ENCODE measurements at places on chromosomes 5 and 9.

GRCh38 chr5:6713274-6714225, at the start of gene TENT4A:
TSS of gene TENT4A (plus strand) at chr5:6713432. CDS start at chr5:6713984, 552 bp downstream.
- DNase-seq, result no peak

- no peak for DNase-seq
These were observed at the start of gene SEMA5A for GRCh38 chr5:9545992-9546851. TSS of gene SEMA5A (minus strand) at chr5:9546075. CDS start at chr5:9379946, 166,129 bp downstream.

GRCh38 chr5:147303251-147303650, 68.4 kb downstream of the STK32A start:
- no peak for DNase-seq

DNA sequence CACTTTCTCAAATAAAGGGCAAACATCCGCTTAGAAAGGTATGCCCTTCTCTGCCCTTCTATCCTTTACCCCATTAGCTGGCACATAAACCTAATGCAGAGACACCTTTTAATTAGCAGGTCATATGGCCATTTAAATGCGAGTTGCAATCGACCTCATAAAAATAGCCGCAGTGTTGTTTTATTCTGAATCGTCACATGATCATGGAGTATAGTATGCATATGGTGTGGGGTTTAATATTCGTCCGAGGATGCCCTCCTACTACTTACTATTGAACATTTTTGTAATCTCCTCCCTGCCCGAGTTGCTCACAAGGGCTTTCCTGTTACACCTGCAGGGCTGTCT, 72.0 kb downstream of the PIK3R1 start:
- no peak for DNase-seq

- DNase-seq, result no peak
These were observed 153.7 kb downstream of the INSYN2B start for GRCh38 chr5:169826618-169827017.

- no peak for DNase-seq
These were observed 20.6 kb upstream of the AUH start for GRCh38 chr9:91382298-91382697.

DNA sequence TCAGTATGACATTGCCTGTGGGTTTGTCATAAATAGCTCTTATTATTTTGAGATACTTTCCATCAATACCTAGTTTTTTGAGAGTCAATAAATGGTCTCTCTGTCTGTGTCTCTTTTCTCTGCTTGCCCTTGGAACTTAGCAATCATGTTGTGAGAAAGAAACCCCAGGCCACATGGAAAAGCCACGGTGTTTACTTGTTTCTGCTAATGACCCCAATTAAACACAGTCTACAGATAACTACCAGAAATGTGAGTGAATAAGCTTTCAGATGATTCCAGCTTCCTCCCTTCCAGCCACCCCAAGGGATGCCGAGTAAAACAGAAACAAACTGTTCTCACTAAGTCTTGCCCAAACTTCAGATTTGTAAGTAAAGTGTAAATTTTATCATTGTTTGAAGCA, 584.9 kb downstream of the MAT2B start:
- DNase-seq, result no peak

GRCh38 chr5:132309679-132310078, 15.5 kb downstream of the SLC22A4 start:
- DNase-seq, result no peak

DNA sequence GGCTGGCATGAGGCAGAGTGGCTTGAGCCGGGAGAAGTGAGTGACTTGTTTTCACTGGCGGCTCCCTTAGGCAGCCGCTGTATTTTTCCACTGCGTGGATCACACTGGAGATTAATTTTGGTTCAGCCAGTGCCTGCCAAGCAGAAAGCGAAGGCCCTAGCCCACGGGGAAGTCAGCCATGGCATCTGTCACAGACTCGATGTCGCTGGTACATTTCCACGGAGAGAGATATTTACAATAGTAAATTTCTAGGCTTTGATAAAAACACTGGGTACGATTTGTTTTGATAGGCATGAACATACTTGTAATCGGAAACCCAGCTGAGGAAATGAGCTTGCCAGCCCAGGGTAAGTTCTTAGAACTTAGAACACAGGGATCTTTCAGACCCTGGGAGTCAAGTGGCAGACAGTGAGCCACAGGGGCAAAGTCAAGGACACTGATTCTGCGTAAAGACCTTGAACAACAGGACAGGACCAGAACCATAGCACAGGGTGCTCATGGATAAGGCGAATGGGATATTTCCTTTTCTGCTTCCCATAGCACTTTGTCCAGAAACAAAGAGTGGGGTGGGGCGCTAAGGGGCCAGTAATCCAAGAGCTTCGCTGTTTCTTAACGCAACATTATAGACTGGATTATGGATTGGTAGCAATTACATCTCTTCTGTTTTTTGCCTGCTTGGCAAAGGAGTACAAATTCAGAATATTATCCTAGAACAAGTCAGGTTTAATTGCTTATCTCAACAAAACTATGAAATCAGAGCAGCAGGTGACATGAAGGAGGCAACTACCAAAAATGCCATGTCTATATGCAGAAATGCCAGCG, 4.5 kb downstream of the DUSP1 start:
- no peak for DNase-seq

GRCh38 chr9:106304401-106304920, 558.5 kb upstream of the ZNF462 start:
- no peak for DNase-seq

- no peak for DNase-seq
These were observed 54.1 kb downstream of the PPIC start for GRCh38 chr5:122982376-122982775.

GRCh38 chr9:37062336-37062735, 28.3 kb upstream of the PAX5 start:
- peak; percentile 75 for DNase-seq

GRCh38 chr9:75372499-75373268, 284.4 kb downstream of the OSTF1 start:
- DNase-seq, result no peak

GRCh38 chr9:76231001-76231400, 163.2 kb downstream of the RFK start:
- DNase-seq, result no peak

- DNase-seq, result no peak
These were observed 233.8 kb downstream of the GADD45G start for GRCh38 chr9:89838621-89839020.

- no peak for DNase-seq
These were observed 153.7 kb upstream of the EGFLAM start for GRCh38 chr5:38104497-38105230.

DNA sequence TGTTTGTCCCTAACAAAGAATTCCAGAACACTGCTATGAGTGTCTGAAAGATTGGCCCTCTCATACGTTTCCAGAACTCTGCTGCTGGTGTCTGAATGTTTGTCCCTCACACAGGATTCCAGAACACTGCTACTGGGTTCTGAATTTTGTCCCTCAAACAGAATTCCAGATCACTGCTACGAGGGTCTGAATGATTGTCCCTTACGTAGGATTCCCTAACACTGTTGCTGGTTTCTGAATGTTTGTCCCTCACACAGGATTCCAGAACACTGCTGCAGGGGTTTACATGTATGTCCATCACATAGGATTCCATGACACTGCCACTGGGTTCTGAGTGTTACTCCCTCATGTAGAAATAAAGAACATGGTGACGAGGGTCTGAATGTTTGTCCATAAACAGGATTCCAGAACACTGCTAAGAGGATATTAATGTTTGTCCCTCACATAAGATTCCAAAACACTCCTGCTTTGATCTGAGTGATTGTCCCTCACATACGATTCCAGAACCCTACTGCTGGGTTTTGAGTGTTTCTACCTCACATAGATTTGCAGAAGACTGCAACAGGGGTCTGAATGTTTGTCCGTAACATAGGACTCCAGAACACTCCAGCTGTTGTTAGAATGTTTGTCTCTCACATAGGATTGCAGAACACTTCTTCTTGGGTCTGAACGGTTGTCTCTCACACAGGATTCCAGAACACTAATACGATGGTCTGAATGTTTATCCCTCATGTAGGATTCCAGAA, 214.4 kb downstream of the FOXD4L6 start:
- DNase-seq, result no peak

DNA sequence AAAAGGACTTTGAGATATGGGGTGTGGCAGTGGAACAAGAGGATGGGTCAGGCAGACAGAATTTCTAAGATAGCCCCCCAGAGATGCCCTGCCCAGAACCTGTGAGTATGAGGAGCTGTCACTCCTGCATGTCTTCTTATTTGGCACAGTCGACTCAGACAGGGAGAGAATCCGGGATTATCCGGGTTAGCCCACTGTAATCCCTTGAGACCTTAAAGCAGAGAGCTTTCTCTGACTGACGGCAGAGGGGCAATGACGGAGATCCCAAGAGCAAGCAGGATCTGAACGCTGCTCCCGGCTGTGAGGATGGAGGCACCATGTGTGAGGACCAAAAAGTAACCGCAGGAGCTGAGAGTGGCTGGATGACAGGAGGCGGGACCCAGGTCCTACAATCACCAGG, 8.8 kb upstream of the NHP2 start:
- no peak for DNase-seq

DNA sequence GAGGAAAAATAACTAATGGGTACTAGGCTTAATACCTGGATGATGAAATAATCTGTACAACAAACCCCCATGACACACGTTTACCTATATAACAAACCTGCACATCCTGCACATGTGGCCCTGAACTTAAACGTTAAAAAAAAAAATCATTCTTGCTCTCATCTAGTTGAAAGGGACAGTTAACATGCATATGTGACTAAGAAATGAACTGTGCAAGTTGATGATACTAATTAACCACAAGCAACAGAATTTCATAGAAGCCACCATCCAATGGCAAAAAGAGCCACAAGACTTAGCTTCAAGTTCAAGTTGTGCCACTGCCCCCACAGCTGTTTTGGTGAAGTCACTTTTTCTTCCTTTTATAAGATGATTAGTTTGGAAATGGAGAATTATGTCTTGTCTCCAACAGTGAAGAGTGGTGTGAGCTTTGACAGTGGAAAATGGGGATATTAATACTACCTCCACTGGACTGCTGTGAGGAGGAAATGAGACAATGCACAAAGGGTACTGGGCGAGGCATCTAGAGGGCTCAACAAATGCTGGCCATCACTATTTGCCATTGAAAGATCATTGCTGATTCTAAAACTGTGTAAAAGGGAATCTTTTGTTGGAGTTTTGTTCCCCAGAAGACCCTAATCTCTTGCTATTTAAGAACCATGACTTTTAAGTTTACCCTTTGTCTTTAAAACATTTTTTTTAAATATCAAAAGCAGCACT, 202.1 kb downstream of the EBF1 start:
- no peak for DNase-seq

- no peak for DNase-seq
These were observed 93.1 kb downstream of the ANKRD55 start for GRCh38 chr5:56140073-56140472.

GRCh38 chr9:36345103-36345846, 54.8 kb downstream of the RNF38 start:
- no peak for DNase-seq

GRCh38 chr9:93255994-93256877, 72.3 kb downstream of the WNK2 start:
- no peak for DNase-seq

GRCh38 chr9:114389612-114390368, 2.0 kb upstream of the AKNA start:
- DNase-seq, result peak; percentile 31

DNA sequence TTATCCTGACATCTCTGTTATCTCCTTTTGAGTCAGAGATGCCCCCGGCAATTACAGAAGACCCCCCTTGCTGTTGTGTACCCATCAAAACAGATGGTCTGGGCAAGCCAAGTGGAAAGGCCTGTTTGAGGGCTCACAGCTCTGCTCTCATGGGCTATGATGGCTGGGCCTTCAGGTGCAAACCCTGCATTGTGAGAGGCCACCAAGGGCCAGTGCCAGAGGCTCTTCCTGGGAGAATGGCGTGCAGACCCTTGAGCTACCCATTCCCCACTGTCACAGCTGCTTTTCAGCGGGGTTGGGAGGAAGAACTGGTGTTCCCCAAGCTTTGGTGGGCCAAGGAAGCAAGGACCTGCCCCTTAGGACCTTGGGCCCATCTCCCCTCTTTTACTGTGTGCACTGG, 174.7 kb upstream of the PPP1R26 start:
- no peak for DNase-seq

- DNase-seq, result peak; percentile 87
These were observed 77.7 kb downstream of the ARSB start for GRCh38 chr5:78907255-78907891.

GRCh38 chr9:34684145-34684544, 6.9 kb downstream of the CCL19 start:
- DNase-seq, result no peak

GRCh38 chr5:9046756-9047481, 499.0 kb downstream of the SEMA5A start:
- no peak for DNase-seq

DNA sequence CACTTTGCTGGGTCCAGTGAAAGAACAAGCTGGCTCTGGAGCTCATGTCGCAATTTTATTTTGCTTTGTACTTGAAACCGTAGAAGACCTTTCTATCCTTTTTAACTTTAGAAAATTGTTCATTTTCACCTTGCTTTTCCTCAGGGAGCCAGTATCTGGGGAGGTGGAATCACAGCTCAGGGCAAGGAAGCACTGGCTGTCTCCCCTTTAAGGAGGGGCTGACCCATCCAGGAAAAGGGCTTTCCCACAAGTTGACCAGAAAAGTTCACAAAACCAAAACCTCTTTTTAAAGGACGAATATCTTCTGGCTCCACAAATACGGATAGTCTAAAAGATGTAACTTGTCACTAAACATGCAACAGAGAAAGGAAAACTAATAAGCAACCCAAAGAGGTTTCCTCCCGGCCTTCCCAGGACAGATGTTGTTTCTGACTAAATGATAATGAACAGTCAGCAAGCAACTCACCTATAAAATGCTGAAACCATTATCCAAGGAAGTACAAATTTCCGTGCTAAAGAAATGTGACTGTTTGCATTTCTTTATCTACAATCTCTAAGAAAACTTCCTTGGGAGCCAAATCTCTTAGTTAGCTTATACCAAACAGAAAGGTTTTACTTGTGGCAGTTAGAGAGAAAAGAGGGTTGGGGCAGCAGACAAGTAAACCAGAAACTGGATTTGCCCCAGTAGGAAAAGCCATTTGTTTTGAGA, 278.2 kb downstream of the PLK2 start:
- no peak for DNase-seq

DNA sequence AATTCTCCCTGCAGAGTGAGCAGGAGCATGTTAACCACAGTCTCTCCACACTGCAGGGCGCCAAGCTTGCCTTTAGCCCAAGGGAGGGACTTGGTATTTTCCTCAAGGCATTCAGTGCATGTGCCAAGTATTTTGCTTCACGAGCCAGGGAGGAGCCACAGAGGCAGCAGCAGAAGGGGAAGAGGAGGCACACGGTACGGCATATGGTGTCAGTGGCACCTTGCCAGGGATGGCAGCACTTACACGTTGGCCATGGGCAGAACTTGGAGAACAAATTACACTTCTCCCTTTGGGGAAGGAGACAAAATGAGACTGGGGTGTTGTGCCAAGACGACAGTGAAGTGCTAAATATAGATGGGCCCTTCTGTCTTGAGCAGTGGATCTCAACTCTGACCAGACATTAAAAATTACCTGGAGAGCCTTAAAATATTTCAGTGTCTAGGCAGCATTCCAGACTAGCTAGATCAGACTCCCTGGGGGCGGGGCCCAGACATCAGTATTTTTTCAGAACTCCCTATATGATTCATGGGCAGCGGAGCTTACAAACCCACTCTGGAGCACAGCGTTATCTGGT, 155.8 kb downstream of the DRD1 start:
- no peak for DNase-seq

- DNase-seq, result no peak
These were observed 3.6 kb downstream of the MGAT4B start for GRCh38 chr5:179802950-179803562.

- DNase-seq, result no peak
These were observed 144.5 kb upstream of the SEMA6A start for GRCh38 chr5:116719106-116719505.
